Aorta (tissue), 5 donors: ENCODE measurements at places on chromosomes 2 and 18. TPM values are rescaled to one million over a fixed set of nuclear protein-coding genes. Genes with fewer than 3 reads are reported as not detected.

FAM124B gene
- total RNA-seq = 4.8 TPM

DNA sequence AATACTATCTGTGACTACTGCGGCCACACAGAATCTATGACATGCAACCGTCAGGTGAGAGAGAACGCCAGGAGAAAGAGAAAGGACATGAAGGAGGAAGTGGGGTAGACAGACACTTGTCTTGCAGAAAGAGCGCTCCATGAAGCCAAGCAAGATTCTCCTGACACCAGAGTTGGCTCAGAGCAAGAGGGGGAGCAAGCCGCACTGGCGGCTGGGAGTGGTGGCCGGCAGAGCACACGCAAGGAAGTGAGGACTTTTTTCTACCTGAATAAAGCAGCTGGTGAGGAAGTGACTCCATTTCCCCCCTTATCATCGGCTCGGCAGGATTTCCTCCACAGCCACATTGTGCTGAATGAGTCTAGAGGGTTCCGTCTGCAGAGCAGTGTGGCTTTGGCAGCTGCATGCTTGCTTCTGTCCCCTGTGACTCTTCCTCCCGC is 181.6 kb downstream of the BCL2 start:
- no peaks in the 10 kb centered on the region for H3K36me3 ChIP-seq
- H3K27me3 ChIP-seq = no peaks in the 10 kb centered on the region
- no peak overlapping the region for H3K27ac ChIP-seq
- no peaks in the 10 kb centered on the region for H3K4me1 ChIP-seq

GRCh38 chr2:31075941-31076590 is 62.2 kb downstream of the GALNT14 start:
- no peak overlapping the region for H3K27ac ChIP-seq
- H3K36me3 ChIP-seq = no peaks in the 10 kb centered on the region
- H3K27me3 ChIP-seq = no peaks in the 10 kb centered on the region
- H3K4me1 ChIP-seq = no peaks in the 10 kb centered on the region
- no peak for DNase-seq

GRCh38 chr2:177334940-177335543 is 57.5 kb upstream of the AGPS start:
- no peaks in the 10 kb centered on the region for H3K27me3 ChIP-seq
- no peak overlapping the region for H3K27ac ChIP-seq
- no peaks in the 10 kb centered on the region for H3K4me1 ChIP-seq
- H3K4me3 ChIP-seq = no peak overlapping the region
- no peaks in the 10 kb centered on the region for H3K36me3 ChIP-seq
- no peak for DNase-seq

OSR1 gene
- 79.1 TPM for total RNA-seq
